ENCODE measurements at places on chromosomes 11 and 22.

DNA sequence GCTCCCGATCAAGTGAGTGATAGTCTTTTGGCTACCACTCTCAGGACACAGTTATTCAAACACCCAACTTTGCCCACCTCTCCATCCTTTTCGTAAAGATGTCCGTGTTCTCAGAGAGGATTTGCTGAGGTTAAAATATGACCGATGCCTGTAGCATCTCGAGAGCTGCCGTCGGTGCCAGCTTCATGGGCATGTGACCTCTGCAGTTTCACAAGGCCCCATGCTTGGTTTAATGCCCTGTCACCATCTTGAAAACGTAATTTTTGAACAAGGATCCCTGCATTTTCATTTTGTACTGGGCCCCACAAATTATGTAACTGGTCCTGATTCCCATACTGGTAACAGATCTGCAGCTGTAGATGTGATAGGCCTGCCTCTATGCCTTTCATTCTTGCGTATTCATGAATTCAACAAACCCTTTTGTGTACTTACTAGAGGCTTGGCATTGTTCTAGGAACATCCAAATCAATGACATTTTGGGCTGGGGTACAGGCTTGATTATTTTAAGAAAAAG, 85.1 kb downstream of the BMAL1 start:
- no peak overlapping the region for H3K4me3 ChIP-seq
- DNase-seq: no peak
- H3K36me3 ChIP-seq: peaks cover 97% of the 10 kb centered on the region
- no peaks in the 10 kb centered on the region for H3K4me1 ChIP-seq
- H3K27me3 ChIP-seq: no peaks in the 10 kb centered on the region

- H3K27me3 ChIP-seq: no peaks in the 10 kb centered on the region
- no peaks in the 10 kb centered on the region for H3K36me3 ChIP-seq
- H3K4me3 ChIP-seq: peak overlapping the region; percentile 68
- peaks cover 43% of the 10 kb centered on the region for H3K4me1 ChIP-seq
- H3K27ac ChIP-seq: peak overlapping the region; percentile 90
Measured at GRCh38 chr11:9759519-9760192, 95.8 kb downstream of the SWAP70 start.

DNA sequence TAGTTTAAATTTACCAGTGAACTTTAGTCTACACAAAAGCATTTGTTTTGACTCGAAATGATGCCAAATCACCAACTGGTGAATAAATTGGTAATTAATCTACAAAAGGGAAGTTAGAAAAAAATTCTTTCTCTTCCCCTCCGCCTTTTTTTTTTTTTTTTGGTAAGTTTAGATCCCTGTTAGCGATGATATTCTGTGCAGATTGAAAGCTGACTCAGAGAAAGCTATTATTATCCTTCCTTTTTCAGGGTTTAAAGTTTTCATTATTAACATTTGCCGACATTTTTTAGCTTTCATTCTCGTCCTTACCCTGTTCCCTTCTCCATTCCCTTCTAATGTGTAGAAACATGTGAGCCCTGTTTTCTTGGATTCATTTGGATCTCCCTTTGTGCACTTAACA, 16.8 kb upstream of the NUP160 start:
- no peak for DNase-seq
- peaks cover 51% of the 10 kb centered on the region for H3K4me1 ChIP-seq
- no peak overlapping the region for H3K4me3 ChIP-seq
- no peaks in the 10 kb centered on the region for H3K36me3 ChIP-seq

DNA sequence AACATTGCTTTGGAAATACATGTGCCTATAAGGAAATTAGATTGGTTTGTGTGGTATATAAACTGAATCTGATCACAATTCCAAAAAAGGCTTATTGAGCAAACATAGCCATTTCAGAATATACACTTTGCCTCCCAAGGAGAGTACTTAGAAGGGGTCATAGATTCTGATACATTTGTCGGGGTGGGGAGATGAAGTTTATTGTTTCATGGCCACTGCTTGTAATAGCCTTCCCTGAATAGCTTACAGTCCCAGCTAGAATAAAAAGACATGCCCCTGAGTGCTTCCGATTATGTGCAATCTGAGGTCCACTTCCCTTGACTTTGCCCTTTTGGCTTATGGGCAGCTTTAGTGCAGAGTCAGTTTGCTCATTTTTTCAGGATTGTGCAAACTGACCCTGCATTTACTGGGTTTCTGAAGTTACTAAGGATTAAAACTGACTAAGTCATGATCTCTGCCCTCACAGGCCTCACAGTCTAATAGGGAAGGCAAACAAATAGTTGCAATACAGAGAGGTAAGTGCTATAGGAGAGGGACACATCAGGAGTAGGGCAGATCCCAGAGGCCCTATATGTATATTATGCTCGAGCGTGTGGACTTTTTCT, 184.2 kb downstream of the BLID start:
- H3K4me1 ChIP-seq: peaks cover 7% of the 10 kb centered on the region
- H3K4me3 ChIP-seq: no peak overlapping the region
- DNase-seq: no peak

- no peak overlapping the region for H3K4me3 ChIP-seq
- peaks cover 8% of the 10 kb centered on the region for H3K4me1 ChIP-seq
- DNase-seq: no peak
- peak overlapping the region; percentile 29 for H3K27ac ChIP-seq
- H3K36me3 ChIP-seq: no peaks in the 10 kb centered on the region
Measured at GRCh38 chr11:1842149-1843097, 3.6 kb downstream of the TNNI2 start.

GRCh38 chr11:60711276-60711675, 11.9 kb downstream of the MS4A8 start:
- H3K4me3 ChIP-seq: no peak overlapping the region
- no peaks in the 10 kb centered on the region for H3K36me3 ChIP-seq
- H3K27me3 ChIP-seq: no peaks in the 10 kb centered on the region
- H3K4me1 ChIP-seq: no peaks in the 10 kb centered on the region

DNA sequence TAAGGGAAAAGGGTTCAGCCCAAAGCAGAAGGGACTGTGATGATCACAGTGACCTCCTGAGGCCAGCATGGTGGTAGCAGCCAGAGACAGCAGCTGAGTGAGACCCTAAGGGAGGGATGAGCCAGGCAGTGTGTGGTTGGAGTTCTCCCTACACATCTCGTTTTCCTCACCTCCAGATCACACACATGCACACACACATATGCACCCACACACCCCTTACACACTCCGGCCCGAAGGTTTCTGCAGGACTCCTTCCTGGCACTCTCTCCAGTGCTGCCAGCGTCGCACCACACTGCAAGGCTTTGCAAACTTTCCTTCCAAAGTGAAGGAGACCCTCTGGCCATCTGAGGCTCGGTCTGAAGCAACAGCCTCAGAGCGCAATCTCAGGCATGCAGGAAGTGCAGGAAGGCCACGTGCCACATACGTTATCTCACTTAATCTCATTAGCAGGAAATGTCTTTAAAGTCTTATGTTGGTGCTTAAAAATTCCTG, 26.9 kb upstream of the TP53I11 start:
- no peak overlapping the region for H3K4me3 ChIP-seq
- no peaks in the 10 kb centered on the region for H3K36me3 ChIP-seq
- DNase-seq: no peak
- peaks cover 5% of the 10 kb centered on the region for H3K4me1 ChIP-seq
- H3K27me3 ChIP-seq: no peaks in the 10 kb centered on the region

DNA sequence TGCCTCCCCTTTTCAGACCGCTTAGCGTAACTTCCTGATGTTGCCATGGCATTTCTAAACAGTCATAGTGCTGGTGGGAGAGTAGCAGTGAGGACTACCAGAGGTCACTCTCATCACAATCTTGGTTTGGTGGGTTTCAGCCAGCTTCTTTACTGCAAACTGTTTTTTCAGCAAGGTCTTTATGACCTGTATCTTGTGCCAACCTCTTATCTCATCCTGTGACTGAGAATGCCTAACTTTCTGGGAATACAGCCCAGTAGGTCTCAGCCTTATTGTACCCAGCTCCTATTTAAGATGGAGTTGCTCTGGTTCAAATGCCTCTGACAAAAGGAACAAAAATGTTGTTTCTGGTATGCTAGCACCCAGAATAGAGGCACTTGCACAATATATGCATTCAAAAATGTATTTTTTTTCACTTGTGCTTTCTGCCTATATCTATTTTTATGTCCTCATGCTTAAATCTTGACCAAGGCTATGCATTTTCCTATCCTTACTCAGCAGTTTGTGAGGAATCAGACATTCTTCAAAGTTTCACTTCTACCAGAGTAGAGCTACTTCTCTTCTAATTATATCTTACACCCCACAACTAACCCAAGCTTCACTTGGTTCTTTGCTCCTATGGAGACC, 16.1 kb upstream of the OR51M1 start:
- H3K27me3 ChIP-seq: no peaks in the 10 kb centered on the region
- DNase-seq: no peak
- H3K27ac ChIP-seq: no peak overlapping the region
- H3K36me3 ChIP-seq: no peaks in the 10 kb centered on the region

- DNase-seq: no peak
- no peaks in the 10 kb centered on the region for H3K36me3 ChIP-seq
- no peak overlapping the region for H3K4me3 ChIP-seq
- peaks cover 43% of the 10 kb centered on the region for H3K4me1 ChIP-seq
- H3K27me3 ChIP-seq: no peaks in the 10 kb centered on the region
Measured at GRCh38 chr11:18523084-18523483, 3.7 kb downstream of the TSG101 start.

- H3K27me3 ChIP-seq: no peaks in the 10 kb centered on the region
- no peaks in the 10 kb centered on the region for H3K36me3 ChIP-seq
- no peaks in the 10 kb centered on the region for H3K4me1 ChIP-seq
- H3K27ac ChIP-seq: no peak overlapping the region
Measured at GRCh38 chr11:124474079-124474478, 28.6 kb upstream of the OR8B8 start.

- H3K27me3 ChIP-seq: no peaks in the 10 kb centered on the region
- no peaks in the 10 kb centered on the region for H3K36me3 ChIP-seq
- DNase-seq: no peak
- no peaks in the 10 kb centered on the region for H3K4me1 ChIP-seq
Measured at GRCh38 chr11:79022265-79022664, 418.6 kb downstream of the TENM4 start.

- no peaks in the 10 kb centered on the region for H3K27me3 ChIP-seq
- H3K4me1 ChIP-seq: no peaks in the 10 kb centered on the region
- peaks cover 89% of the 10 kb centered on the region for H3K36me3 ChIP-seq
- DNase-seq: no peak
- no peak overlapping the region for H3K27ac ChIP-seq
- H3K4me3 ChIP-seq: no peak overlapping the region
Measured at GRCh38 chr11:46417711-46418110, 26.1 kb upstream of the CHRM4 start.

DNA sequence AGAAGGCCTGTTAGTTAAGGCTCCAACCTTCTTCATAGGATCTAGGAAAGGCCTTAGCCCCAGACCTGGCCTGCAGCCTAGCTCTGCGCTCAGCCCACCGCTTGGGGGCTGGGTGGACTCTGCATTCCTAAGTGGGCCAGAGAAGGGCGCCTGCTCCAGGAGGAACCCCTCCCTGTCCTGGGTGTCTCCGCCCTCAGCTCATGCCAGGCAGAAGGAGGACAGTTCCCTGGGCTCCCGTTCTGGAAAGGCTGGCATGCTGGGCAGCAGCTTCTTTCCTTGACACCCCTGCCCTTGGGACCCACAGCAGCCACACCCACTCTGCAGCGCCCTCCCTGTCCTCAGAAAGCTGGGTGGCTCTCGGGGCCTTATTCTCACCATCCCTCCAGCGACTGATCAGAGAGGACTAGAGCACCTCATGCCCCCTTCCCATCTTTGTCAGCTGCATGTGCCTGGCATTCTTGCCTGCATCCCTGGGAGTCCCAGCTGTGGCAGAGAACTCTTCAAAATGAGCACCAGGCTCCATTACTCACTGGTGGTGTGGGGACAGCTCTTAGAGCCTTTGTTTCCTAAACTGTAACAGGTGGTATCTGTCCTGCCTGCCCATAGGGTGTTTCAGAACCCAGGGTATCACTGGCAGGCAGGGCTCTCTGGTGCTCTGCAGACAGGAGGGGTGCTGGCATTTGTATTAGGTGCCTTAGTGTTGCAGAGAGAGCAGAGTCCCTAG, 20.3 kb upstream of the MYRF start:
- H3K4me3 ChIP-seq: no peak overlapping the region
- peak overlapping the region; percentile 43 for H3K27ac ChIP-seq
- H3K36me3 ChIP-seq: peaks cover 56% of the 10 kb centered on the region

GRCh38 chr11:110097459-110098012, 4.3 kb downstream of the ZC3H12C start:
- H3K27ac ChIP-seq: no peak overlapping the region
- H3K4me3 ChIP-seq: no peak overlapping the region
- no peaks in the 10 kb centered on the region for H3K27me3 ChIP-seq

GRCh38 chr22:29917052-29917902, 34.3 kb downstream of the MTMR3 start:
- H3K4me3 ChIP-seq: no peak overlapping the region
- no peaks in the 10 kb centered on the region for H3K36me3 ChIP-seq
- H3K27me3 ChIP-seq: no peaks in the 10 kb centered on the region
- no peak for DNase-seq
- no peak overlapping the region for H3K27ac ChIP-seq

DNA sequence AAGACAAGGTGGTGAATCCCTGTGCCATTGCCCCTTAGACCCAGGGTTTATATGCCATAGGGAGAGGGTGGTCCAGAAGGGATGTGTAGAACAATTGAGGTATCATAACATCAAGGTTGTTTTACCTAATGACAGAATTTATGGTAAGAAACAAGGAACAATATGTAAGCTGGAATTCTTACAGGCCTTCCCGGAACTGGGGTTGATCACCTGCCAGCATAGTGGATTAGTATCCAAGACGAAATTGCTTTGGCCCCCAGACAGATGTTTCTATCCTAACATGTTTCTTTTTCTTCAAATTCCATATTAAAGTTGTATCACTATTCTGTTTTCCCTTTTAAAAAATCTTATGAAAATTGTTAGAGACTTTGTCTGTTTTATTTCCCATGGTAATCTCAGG, 343.8 kb upstream of the ANO3 start:
- H3K4me3 ChIP-seq: no peak overlapping the region
- no peaks in the 10 kb centered on the region for H3K36me3 ChIP-seq
- H3K27me3 ChIP-seq: no peaks in the 10 kb centered on the region

DNA sequence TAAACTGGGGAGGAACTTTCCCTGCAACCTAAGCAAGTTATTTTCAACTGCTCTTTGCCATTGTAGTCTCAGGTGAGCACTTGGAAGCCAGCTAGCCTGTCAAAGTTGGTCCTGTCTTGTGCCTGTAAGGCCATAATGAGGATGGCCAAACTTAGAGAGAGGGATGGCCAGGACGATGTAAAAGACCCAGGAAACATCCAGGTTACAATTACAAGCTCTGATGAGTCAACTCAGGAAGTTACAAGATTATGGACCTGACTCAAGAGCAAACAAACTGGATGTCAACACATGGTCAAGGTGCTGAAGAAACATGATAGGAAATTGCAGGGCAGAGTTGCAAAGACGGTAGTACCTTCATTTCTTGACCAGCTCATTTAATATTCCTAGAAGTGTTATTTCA, 1.6 kb downstream of the GTPBP1 start:
- peak overlapping the region; percentile 99 for H3K4me3 ChIP-seq
- no peak for DNase-seq
- peaks cover 21% of the 10 kb centered on the region for H3K4me1 ChIP-seq
- no peaks in the 10 kb centered on the region for H3K27me3 ChIP-seq

DNA sequence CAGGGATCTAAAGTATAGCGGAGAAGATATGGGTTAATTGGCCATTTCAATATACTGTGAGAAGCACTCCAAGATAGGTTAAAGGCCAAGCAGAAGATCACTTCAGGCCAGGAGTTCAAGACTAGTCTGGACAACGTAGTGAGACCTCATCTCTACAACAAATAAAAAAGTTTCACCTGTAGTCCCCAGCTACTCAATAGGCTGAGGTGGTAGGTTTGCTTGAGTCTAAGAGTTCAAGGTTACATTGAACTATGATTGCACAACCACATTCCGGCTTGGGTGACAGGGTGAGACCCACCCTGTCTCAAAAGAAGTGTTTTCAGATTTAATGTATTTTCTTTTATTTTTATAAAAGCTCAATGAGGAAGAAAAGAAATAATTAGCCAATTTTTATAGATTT, 25.4 kb downstream of the PATL1 start:
- H3K4me3 ChIP-seq: no peak overlapping the region
- no peaks in the 10 kb centered on the region for H3K4me1 ChIP-seq
- no peak overlapping the region for H3K27ac ChIP-seq
- no peaks in the 10 kb centered on the region for H3K27me3 ChIP-seq
- no peak for DNase-seq
- peaks cover 5% of the 10 kb centered on the region for H3K36me3 ChIP-seq

All from esophagus squamous epithelium (tissue), 5 donors.